ENCODE measurements at places on chromosomes 1 and 21.

DNA sequence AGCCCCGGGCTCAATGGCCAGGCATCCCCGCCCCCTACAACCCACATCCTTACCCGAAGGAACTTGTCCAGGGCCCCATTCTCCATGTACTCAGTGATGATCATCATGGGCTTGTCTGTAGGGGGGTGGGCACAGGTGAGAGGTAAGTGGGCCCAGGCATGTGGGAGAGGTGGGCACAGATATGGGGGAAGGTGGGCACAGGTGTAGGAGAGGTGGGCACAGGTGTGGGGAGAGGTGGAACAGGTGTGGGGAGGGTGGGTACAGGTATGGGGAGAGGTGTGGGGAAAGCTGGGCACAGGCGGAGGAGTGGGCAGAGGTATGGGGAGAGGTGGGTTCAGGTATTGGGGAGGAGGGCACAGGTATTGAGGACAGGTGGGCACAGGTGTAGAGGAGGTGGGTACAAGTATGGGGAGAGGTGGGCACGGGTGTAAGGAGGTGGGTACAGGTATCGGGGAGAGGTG, 23.5 kb downstream of the EPHA2 start:
- no peak for DNase-seq

- DNase-seq: no peak
These were observed 3.1 kb downstream of the BTG2 start for GRCh38 chr1:203308328-203308922.

GRCh38 chr1:41045740-41046139, 24.2 kb upstream of the SLFNL1 start:
- DNase-seq: no peak

DNA sequence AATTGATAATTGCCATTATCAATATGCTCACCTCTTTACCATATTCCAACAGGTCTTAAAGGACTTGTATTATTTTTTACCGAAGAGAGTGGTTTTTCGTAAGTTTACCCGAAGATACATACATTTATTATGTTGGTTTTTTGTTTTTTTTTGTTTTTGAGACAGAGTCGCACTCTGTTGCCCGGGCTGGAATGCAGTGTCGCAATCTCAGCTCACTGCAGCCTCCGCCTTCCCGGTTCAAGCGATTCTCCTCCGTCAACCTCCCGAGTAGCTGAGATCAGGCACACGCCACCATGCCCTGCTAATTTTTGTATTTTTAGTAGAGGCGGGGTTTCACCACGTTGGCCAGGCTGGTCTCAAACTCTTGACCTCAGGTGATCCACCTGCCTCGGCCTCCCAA, 30.8 kb downstream of the NR5A2 start:
- no peak for DNase-seq

GRCh38 chr1:56345831-56346230, 233.5 kb downstream of the PLPP3 start:
- DNase-seq: no peak

- no peak for DNase-seq
These were observed 142.0 kb upstream of the GRIK3 start for GRCh38 chr1:37176269-37176668.

GRCh38 chr1:35571263-35571662, 1.9 kb upstream of the TFAP2E start:
- no peak for DNase-seq

GRCh38 chr1:113793878-113794834, 18.1 kb downstream of the RSBN1 start:
- no peak for DNase-seq

DNA sequence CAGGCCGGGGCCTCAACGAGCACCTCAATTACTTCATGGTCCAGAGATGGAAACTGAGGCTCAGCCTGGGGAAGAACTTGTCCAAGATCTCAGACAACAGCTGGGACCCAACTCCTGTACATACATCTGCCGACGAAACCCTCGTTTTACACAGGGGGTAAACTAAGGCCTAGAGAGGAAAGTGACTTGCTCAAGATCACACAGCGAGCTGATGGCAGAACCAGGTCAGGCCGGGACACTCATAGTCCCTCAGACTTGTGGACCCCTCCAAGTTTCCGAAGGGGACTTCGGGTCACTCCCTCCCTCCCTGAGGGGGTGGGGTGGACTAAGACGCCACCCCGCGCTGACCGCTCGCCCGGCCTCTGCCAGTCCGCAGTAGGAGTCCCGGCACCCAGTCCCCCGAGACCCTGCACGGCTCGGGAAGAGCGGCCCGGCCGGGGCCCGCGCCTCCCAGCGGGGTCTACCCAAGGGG, 430 bp downstream of the WASF2 start:
- peak; percentile 33 for DNase-seq

- no peak for DNase-seq
These were observed 10.3 kb upstream of the LEFTY1 start for GRCh38 chr1:225899044-225899925.

GRCh38 chr1:1665815-1666251, 7.0 kb upstream of the CDK11B start:
- peak; percentile 56 for DNase-seq

DNA sequence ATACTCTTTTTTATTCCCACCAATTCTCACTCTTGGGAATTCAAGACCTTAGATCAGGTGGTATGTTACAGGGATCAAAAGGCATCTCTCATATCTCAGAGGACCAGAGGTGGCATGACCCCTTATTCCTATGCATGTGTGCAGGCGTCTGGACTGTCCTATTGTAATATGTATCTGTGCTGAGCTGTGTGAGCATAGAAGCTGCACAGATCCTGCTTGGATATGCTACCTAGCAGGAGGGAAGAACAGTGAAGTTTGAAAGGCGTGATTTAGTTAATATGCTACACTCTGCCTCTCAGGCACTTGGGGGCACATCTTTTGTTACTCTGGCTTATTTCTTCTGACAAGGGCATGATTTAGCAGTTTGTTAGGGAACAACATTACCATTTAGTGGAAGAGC, 86.7 kb upstream of the ZRANB2 start:
- no peak for DNase-seq

DNA sequence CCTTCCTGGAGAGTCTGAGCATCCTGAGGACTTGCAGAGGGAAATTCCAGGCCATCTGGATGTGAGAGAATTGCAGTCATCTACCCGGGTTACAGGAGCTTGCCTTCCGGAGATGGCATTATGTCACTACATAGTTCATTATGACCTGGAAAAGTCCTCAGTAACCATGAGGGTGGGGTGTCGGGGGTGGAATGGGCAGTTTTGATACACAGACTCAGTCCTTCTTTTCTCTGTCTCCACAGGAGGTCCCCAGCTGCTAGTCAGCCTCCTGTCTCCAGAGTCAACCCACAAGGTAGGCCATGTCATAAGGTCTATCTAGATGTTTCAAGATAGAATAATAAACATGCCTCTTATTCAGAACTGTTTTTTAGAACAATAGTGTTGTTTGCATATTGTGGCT, 268.2 kb upstream of the SGIP1 start:
- no peak for DNase-seq

- no peak for DNase-seq
These were observed 35.1 kb downstream of the ZNF281 start for GRCh38 chr1:200374569-200375295.

DNA sequence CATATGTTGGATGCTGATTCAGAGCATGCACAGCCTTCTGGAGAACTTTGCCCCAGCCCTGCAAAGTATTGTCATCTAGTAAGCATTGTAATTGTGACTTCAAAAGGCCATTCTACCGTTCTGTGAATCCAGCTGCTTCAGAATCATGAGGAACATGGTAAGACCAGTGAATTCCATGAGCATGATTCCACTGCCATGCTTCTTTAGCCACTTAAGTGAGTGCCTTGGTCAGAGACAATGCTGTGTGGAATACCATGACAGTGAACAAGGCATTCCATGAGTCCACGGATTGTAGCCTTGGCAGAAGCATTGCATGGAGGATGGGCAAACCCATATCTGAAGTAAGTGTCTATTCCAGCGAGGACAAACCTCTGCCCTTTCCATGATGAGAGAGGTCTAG, 123.7 kb downstream of the S1PR1 start:
- DNase-seq: no peak

GRCh38 chr1:94591823-94592570, 50.4 kb upstream of the F3 start:
- DNase-seq: no peak

DNA sequence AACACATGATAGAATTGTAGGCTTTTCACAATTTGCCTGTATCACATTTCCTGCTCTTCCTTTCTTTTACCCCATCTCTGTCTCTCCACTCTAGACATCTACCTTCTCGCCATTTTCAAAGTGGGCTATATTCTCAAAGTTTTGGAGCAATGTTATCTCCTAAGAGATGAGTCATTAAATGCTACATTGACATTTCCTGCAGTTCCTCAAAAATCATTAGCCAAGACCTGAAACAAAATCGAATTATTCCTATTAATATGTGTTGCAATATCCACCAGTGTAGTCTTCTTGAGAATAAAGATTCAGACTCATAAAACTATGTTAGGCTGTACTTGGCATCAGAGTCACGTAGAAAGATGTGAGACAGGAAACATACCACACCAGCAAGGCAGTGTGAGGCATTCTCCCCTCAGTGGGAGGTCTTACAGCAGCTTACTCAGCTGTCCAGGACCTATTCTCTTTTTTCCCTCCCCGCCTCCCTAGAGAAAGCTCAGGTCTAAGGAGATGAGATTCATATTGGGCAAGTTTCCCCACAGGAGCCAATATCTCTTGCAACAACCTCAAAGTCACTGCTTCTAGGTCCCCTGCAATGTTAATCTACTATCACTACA, 38.8 kb downstream of the FRRS1 start:
- DNase-seq: no peak

DNA sequence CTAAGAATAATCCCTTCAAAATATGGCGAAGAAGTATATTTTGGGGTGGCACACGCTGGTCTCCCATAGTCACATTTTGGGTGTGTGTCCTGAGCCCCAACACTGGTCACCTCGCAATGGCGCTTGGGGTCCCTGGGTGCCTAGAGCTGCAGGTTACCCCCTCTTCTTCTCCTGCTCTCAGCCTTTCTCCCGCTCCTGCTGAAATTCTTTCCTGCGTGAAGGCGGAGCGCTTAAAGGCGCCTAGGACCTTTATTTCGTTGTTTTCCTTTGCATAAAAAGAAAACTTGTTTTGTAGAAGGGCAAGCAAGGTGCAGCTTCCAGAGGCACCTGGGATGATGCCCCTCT, 339 bp upstream of the PIK3CD start:
- DNase-seq: no peak

DNA sequence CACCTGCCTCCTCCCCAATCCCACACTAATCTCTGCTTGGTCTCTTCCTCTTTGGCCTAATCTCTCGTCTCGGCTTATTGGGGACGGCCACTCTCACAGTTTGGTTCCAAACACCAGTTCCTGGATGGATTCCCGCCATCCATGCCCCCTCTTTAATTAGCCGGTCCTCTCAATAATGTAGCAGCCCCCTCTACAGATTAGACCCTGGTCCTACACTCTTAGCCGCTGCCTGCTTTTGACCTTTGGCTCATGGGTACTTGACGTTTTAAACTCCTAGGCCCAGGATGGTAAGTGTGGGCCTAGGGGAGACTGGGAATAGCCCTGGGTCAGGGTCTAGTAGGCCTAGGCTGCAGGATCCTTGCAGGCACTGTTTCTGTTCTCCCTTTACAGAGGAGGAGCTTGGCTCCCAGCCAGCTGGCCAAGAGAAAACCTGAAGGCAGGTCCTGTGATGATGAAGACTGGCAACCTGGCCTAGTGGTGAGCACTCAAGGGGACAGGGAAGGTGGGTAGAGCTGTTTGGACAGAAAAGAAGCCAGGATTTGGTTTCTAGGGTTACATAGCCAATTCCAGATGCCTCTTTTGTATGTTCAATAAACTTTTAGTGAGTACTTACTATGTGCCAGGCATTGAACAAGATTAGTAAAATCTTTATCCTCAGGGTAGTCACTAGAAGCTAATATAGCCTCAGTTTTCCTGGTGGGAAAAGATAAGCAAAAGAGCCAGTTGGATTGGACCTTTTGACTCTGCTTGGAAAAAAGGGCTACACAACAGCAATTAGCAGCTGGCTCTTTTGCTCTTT, 758 bp downstream of the RAD54L start:
- peak; percentile 69 for DNase-seq

DNA sequence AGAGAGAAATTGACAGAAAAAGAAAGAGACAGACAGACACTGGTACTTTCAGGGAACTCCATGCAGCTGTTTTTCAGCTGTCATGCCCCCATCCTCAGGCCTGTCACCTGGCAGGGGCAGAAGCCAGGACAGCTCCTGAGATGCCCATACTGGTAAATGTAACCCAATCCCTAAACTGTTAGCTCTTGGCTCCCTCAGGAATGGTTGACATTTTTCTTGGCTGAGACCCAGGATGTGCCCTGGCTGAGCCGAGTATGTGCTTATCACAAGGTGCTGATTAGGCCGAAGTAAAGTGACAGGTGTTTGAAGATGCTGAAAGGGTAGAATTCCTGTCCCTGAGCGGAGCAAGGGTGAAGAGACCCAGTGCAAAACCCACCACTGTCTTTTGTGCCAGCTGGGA, 50.7 kb downstream of the PGM1 start:
- DNase-seq: no peak

DNA sequence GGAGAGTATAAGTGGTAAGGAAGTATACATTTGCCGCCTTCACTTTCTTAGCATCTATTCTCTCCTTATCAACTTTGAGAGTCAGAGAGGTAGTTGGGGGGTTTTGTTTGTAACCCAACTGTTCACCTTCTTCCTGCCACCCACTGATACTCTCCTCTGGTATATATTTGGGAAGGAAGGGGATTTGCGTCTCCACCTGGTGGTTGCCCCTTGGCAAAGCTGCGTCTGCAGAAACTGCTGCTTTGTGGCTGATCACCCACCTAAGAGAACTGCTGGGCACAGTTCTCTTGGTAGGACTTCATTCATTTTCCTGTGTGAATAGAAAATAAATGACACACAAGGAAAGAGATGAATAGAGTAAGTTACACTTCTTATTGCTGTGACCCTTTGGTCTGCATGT, 87.0 kb downstream of the SYT14 start:
- DNase-seq: no peak

- no peak for DNase-seq
These were observed 40.2 kb downstream of the SMG7 start for GRCh38 chr1:183512450-183512849.

Data from stimulated activated CD4-positive, alpha-beta T cell treated with anti-CD3 and anti-CD28 coated beads, Interleukin-15, amount 100 ng/mL, for 24 hours (primary cell).